ENCODE measurements at places on chromosomes 13 and 19. TPM values are rescaled to one million over a fixed set of nuclear protein-coding genes. Genes with fewer than 3 reads are reported as not detected.

The CERS1 gene
- total RNA-seq: 0.32 TPM

The TTC9B gene
- not detected for total RNA-seq

The STARD13 gene
- 48.0 TPM for total RNA-seq

The CD79A gene
- total RNA-seq: not detected

The SKA3 gene
- 12.9 TPM for total RNA-seq

The VSTM2B gene
- not detected for total RNA-seq

The PSG11 gene
- total RNA-seq: not detected

The CEP89 gene
- total RNA-seq: 18.1 TPM

The LHB gene
- total RNA-seq: not detected

The ZNF177 gene
- total RNA-seq: 0.64 TPM

The ZNF30 gene
- 3.9 TPM for total RNA-seq

The ZNF415 gene
- 2.6 TPM for total RNA-seq

The LRRC4B gene
- under 0.01 TPM for total RNA-seq

The PTPRH gene
- total RNA-seq: 3.9 TPM

The SIGLEC8 gene
- not detected for total RNA-seq

The SMIM24 gene
- not detected for total RNA-seq

The APOE gene
- 9.7 TPM for total RNA-seq

The LILRA5 gene
- not detected for total RNA-seq

The ZNF649 gene
- total RNA-seq: 6.4 TPM

The LRRC25 gene
- total RNA-seq: not detected

The ZNF699 gene
- total RNA-seq: 14.8 TPM

The OVOL3 gene
- total RNA-seq: not detected

The LILRB1 gene
- not detected for total RNA-seq

The TMEM86B gene
- 1.7 TPM for total RNA-seq

The GARIN5A gene
- total RNA-seq: not detected

The TNFSF13B gene
- total RNA-seq: 2.6 TPM

The ERICH4 gene
- total RNA-seq: not detected

The UPK1A gene
- not detected for total RNA-seq

The IRF2BP1 gene
- total RNA-seq: 26.3 TPM

The RNF113B gene
- not detected for total RNA-seq

The CFD gene
- total RNA-seq: 3.9 TPM
